ENCODE measurements at places on chromosomes 7 and 10.
A peak's percentile ranks its signal among the peaks of the same experiment; 100 is the strongest.

DNA sequence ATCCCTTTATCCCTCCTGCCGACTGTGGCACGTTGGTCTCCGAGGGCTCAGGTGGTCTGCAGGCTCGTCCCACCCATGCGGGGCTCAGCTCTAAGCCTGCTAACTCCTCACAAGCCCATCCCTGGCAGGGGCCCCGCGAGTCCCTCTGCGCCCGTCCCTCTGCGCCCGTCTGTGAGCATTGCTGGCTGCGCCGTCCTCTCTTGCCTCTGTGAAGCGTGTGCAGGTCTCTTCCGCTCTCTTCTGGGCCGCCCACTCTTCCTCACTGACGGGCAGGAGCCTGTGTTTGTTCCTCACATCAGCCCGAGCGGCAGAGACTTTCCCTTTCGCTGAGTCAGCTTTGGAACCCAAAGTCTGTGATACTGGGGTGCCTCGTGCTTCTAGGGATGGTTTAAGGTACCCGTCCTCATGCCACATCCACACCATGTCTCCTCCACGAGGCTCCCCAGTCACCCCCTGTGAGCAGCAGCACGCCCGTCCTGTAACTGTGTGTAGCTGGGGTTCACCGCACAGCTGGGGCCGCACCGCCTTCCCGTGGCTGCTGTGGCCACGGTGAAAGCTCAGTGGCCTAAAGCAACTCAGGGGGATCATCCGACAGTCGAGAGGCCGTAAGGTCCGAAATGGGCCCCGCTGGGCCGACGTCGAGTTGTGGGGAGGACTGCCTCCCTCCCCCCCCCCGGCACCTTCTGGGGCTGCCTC is 35.5 kb downstream of the ADGRA1 start:
- DNase-seq = no peak

- peak; percentile 35 for DNase-seq
Observed at GRCh38 chr7:121480566-121481335, 84.6 kb upstream of the FAM3C start.

DNA sequence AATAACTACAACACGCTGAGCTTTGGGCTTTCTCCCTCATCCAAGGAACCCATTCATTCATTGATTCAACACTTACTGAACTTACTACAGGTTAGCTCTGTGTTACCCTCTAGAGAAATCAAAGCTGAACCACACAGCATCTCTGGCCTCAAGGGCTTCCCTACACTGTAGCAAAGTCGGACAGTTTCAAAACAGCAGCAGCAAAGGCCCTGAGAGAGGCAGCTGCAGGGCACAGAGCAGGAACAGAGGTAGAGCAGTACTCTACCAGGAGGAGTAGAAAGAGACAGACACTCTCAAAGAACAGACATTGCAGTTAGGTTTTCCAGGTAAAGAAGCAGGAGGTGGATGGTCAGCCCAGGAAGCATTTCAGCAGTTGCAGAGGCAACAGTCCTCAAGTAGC is 16.1 kb downstream of the DOCK4 start:
- no peak for DNase-seq

GRCh38 chr10:32073659-32074058 is 17.4 kb upstream of the KIF5B start:
- no peak for DNase-seq

DNA sequence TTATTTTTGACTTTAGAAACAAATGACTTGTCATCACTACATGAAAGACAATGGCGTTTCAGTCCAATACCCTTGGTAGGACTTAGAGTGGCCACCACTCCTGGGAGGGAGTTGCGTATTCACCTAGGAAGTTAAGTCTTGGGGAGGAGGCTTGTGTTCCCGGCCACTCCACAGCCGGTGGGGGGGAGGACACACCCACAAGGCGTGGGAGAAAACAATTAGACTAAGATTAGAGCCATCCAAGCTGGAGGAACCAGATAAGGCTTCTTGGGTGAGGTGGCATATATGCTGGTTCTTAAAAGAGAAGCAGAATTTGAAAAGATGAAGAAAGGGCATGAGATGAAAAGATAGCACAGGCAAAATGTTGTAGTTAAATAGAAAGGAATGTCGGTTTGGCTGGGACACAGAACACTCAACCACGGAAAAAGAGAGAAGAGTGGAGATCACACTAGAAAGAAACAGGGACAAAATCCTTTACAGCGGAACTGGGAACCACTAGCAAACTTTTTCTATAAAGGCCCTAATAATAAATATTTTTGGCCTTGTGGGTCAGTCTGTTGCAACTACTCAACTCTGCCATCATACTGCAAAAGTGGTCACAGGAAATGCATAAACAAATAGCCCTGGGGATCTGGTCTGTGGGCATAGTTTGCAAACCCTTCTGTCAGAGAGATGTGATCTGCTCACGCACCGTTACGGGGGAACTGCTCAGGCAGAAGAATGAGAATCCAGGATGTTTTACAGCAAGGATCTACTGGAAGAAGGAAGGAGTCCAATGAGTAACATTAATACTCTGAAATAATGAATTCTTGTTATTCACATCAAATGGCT is 651.8 kb downstream of the PARD3 start:
- peak; percentile 48 for DNase-seq

- DNase-seq = no peak
Observed at GRCh38 chr10:14332903-14333302, 2.2 kb upstream of the FRMD4A start.

GRCh38 chr10:79060641-79061255 is 8.0 kb upstream of the ZMIZ1 start:
- DNase-seq = no peak

DNA sequence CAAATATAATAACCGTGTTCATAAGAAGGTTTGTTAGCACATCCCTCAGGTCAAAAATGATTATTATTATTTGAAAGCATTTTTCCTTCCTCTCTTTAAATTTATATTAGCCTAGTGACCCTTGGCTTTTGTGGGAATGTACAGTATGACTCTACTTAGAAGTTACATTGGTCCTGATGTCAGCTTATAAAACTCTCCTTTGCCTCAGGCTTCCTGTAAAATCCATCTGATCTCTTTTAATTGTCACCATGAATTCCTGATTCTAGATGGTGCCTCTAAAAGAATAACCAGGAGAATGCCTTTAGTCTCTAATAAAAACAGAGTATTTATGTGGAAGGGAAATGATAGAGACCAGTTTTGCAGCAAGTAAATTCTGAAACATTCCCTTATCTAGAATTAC is 1134.4 kb downstream of the XPNPEP1 start:
- DNase-seq = no peak

GRCh38 chr10:3331187-3331586 is 158.6 kb upstream of the PITRM1 start:
- no peak for DNase-seq

Measured in fibroblast of skin of scalp (primary cell).